ENCODE measurements at places on chromosomes 12 and 14. TPM values are rescaled to one million over a fixed set of nuclear protein-coding genes. Genes with fewer than 3 reads are reported as not detected.

The MUCL1 gene
- total RNA-seq, result not detected

The DPY19L2 gene
- 0.91 TPM for total RNA-seq

The NOP9 gene
- total RNA-seq, result 30.7 TPM

The LGR5 gene
- total RNA-seq, result not detected

The TAS2R19 gene
- total RNA-seq, result 2.5 TPM
